ENCODE measurements at places on chromosomes 3 and 15.

GRCh38 chr3:107382631-107383030 lies 5.4 kb downstream of the CCDC54 start:
- DNase-seq, result no peak

DNA sequence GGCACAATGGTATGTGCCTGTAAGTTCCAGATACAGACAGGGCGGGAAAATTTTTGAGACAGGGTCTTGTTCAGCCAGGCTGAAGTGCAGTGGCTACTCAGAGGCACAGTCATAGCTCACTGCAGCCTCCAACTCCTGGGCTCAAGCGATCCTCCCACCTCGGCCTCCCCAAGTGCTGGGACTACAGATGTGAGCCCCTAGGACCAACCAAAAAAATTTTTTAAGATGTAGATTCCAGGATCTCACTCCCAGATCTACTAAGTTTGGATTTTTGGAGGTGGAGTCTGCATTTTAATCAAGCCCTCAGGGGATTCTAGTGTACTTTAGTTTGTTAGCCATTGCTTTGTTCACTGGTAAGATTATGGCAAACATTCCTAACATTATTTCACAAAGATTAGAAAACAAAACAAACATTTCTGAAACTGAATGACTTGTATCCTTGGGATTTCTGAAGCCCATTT lies 2.7 kb downstream of the LIPH start:
- no peak for DNase-seq

DNA sequence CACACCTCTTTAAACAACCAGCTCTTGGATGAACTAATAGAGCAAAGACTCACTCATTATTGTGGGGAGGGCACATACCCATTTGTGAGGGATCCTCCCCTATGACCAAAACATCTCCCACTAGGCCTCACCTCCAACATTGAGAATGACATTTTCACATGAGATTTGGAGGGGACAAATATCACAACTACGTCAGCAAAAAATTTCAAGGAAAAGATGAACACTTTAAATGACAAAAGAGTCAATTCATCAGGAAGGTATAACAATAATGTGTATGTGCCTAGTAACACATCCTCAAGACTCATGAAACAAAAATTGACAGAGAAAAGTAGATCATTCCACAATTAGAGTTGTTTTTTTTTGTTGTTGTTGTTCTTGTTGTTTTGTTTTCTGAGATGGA lies 38.4 kb upstream of the CHD2 start:
- DNase-seq, result no peak

DNA sequence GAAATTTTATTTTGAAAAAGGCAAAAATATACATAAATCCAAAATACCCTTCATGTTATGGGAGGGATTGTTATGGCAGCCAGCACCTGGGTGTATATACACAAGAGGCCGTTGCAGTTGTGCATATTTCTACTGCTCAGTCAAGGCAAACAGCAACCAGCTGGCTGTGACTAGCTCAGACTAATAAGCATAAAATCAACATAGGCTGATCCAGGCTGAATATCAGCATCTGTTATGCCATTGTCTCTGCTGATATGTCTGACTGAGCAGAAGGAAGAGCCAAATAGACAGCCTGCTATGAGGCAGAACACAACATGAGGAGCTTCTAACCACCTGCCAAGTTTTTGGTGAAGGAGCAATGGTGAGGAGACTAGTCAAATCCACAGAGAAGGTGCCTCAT lies 457.5 kb upstream of the ALCAM start:
- no peak for DNase-seq

DNA sequence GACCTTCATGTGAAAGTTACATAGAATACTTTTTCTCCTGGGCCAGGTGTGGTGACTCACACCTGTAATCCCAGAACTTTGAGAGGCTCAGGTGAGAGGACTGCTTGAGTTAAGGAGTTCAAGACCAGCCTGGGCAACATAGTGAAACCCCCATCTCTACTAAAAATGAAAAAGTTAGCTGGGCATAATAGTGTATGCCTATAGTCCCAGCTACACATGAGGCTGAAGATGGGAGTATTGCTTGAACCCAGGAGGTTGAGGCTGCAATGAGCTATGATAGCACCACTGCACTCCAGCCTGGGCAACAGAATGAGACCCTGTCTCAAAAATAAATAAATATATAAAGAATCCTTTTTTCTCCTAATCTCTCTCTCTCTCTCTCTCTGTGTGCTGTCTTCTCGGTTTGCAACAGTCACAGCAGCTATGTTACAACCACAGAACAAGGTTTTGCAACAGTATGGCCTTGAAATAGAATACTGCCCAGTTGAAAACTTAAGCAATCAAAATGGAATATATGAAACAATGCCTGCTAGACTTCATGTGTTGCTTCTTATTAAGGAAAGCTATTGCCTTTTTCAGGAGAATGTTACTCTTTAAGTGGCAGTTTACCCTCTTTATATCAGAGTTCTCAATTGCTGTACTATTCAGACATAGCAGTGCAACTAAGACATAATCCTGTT lies 12.3 kb upstream of the DENND4A start:
- DNase-seq, result no peak

DNA sequence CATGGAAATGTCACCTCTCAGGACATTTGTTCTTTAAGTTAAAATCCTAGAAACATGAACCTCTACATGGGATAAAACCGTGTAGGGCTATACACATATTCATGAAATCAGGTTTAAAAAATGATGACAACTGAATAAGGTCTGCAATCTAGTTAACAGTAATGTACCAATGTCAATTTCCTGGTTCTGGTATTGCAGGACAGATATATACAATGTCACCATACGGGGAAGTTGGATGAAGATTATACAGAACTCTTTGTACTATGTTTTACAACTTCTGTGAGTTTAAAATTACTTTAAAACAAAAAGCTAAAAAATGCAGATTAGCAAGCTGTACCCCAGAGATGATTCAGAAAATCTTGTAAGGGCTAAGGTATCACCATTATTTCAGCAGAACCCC lies 6.7 kb downstream of the CNTN3 start:
- no peak for DNase-seq

- DNase-seq, result no peak
Observed at GRCh38 chr3:143084856-143085731, 34.5 kb upstream of the CHST2 start.

DNA sequence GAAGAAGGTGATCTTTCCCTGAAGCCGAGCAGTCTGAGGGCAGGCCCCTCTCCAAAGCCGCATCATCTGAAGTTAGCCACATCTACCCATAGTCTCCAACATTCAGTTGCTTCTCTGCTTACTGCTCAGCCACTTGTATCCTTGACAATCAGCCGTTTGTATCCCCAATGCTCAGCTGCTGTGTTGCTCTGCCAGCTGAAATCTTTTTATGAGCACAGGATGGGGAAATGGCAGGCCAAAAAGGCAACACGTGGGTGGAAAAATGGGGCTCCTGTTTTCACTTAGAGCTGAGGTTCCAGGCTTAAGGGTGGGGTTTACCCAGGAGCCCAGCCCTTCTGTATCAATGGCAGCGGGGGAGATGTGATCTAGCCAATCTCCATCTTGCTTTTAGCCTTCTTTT lies 36.3 kb downstream of the METTL6 start:
- DNase-seq, result no peak

DNA sequence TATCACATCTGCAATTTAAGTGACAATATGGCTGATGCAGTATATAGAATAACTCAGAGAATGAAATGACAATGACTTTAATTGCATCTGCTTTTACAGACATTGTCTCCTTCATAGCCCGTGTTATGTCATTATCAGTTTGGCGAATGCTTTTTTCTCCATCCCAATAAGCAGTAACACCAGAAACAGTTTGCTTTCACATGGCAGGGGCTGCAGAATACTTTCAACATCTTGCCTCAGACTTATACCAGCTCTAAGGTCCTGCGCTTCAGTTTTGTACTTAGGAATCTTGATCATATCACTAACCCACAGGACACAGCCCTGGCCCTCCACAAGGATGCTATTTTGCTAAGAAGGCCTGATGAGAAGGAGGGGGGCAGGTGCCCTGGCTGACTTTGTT lies 49.9 kb upstream of the SPESP1 start:
- no peak for DNase-seq

DNA sequence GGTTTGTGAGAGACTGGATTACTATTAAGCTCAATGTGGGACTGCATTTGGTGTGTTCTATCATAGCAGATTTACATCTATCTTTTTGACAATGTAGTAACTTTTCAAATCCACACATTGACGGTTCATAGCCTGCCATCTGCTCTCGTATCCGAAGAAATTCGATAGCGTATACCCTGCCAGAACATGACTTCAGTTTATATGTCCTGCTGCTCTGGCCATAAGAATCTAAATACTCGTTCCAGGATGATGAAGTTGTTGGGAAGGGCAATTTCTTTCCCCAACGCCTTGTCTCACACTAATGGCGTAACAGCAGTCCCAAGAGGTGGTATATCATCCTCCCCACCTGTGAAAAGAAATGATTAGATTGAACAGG lies 180.0 kb downstream of the LSAMP start:
- DNase-seq, result no peak

- DNase-seq, result no peak
Observed at GRCh38 chr15:62122249-62122648, 42.8 kb downstream of the C2CD4B start.

- no peak for DNase-seq
Observed at GRCh38 chr15:79166311-79166955, 75.9 kb upstream of the RASGRF1 start.

GRCh38 chr15:48925714-48926223 lies 38.0 kb downstream of the SHC4 start:
- DNase-seq, result peak; percentile 14

Data from stimulated activated CD4-positive, alpha-beta T cell treated with anti-CD3 and anti-CD28 coated beads, Interleukin-4, amount 100 ng/mL, for 24 hours (primary cell).